ENCODE measurements at places on chromosomes 5 and 9. TPM values are rescaled to one million over a fixed set of nuclear protein-coding genes. Genes with fewer than 3 reads are reported as not detected.
A peak's percentile ranks its signal among the peaks of the same experiment; 100 is the strongest.

DNA sequence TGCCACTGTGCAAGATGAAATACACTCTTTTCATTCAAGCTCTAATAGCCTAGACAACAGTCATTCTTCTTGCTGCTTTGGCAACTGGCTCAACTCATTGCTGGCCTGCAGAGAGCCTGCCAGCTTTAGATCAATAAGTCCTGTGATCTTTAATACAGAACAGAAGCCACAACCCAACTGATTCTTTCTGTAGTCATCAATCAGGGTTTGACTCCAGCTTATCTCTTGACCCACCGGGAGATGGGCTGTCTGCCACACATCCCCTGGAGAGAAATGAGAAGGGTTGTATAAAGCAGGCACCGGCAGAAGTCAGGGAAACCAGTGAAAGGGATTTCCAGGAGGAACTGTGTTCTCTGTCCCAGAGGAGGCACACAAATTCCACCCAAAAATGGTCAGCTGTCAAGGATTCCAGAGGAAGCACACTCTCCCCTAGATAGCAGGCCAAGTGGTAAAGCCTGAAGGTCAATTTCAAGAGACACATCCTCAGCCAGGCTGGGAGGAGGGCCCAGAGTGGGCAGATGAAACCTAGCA lies 24.5 kb downstream of the LHFPL2 start:
- no peaks in the 10 kb centered on the region for H3K36me3 ChIP-seq
- H3K27ac ChIP-seq = no peak overlapping the region
- peaks cover 2% of the 10 kb centered on the region for H3K27me3 ChIP-seq
- H3K4me1 ChIP-seq = no peaks in the 10 kb centered on the region
- DNase-seq = no peak
- H3K4me3 ChIP-seq = no peak overlapping the region

- no peak overlapping the region for H3K4me3 ChIP-seq
- DNase-seq = no peak
- peak overlapping the region; percentile 52 for H3K27ac ChIP-seq
- H3K4me1 ChIP-seq = peaks cover 47% of the 10 kb centered on the region
Measured at GRCh38 chr5:80141147-80141671, 106.1 kb downstream of the THBS4 start.

DNA sequence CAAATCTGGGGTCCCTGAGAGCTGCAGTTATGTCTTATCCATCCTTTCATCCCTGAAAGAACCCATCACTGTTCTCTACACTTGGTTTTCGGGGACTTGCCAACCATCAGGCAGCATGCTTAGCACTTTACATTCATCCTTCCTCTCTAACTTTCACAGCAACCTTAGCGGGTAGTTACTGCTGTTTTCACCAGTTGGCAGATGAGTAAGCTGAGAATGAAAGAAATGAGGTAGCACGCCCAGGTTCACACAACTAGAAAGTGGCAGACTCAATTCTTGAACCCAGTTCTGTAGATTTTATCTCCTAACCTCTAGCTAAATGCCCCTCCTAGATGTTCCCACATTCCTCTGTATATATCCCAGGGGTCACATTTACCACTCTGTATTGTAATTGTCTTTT lies 342.0 kb upstream of the WWC1 start:
- no peaks in the 10 kb centered on the region for H3K27me3 ChIP-seq
- DNase-seq = no peak
- H3K27ac ChIP-seq = no peak overlapping the region
- no peaks in the 10 kb centered on the region for H3K4me1 ChIP-seq
- no peak overlapping the region for H3K4me3 ChIP-seq

GRCh38 chr5:104375345-104375744 lies 812.8 kb upstream of the NUDT12 start:
- no peak for DNase-seq
- H3K36me3 ChIP-seq = no peaks in the 10 kb centered on the region
- H3K27me3 ChIP-seq = no peaks in the 10 kb centered on the region
- no peak overlapping the region for H3K27ac ChIP-seq
- H3K4me1 ChIP-seq = no peaks in the 10 kb centered on the region

DNA sequence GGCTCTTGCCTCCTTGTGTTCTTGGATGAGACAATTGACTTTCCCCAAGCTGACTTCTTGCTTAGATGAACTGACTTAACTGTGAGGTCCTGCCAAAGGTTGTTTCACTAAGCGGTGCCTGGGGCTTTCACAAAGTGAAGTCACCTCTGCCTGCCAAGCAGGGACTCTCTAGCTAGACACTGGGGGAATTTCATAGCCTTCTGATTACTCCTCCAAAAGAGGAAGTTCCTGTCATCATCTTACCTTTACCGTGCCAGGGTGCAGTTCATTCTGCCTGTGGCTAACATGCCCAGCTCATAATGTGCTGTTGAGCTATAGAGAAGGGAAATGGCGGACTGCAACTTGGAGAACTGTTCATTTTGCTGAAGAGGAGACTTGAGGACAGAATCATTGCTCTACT lies 472.0 kb upstream of the WWC1 start:
- no peaks in the 10 kb centered on the region for H3K36me3 ChIP-seq
- no peak overlapping the region for H3K4me3 ChIP-seq
- no peak for DNase-seq
- no peak overlapping the region for H3K27ac ChIP-seq
- H3K27me3 ChIP-seq = no peaks in the 10 kb centered on the region
- no peaks in the 10 kb centered on the region for H3K4me1 ChIP-seq

DNA sequence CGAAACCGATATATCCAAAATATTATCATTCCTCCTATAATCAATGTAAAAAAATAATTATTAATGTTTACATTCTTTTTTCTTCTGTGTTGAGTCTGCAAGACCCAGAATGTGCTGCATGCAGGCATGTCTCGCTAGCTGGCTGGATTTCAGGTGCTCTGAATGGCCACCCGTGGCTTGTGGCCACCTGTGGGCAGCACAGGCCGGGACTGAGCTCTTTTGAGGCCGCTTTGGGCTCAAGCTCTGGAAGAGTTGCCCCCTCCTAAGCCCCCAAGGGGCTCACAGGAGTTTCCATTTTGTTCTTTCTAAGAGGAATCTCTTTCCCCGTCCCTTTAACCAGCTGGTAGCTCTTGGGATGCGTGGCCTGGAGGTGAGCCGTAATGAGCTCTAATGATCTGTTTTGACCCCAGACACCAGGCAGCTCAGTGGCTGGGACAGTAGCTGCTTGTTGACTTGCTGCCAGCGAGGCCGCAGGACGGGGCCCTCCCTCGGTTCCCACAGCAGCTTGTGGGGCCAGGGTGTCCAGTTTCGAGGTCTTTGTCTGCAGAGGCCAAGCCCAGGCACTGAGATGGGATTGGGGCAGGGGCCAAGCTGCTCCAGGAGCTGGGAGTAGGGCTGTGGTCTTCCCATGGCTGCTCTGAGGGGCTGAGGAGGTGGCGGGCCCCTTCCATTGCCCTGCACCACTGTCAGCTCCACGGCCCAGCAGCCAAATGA lies 20.8 kb downstream of the ASS1 start:
- no peaks in the 10 kb centered on the region for H3K36me3 ChIP-seq
- H3K27me3 ChIP-seq = no peaks in the 10 kb centered on the region
- H3K4me1 ChIP-seq = no peaks in the 10 kb centered on the region
- H3K4me3 ChIP-seq = no peak overlapping the region
- no peak overlapping the region for H3K27ac ChIP-seq

GRCh38 chr9:126564716-126565115 lies 49.0 kb upstream of the LMX1B start:
- H3K36me3 ChIP-seq = no peaks in the 10 kb centered on the region
- no peaks in the 10 kb centered on the region for H3K4me1 ChIP-seq
- no peak for DNase-seq

GRCh38 chr5:173456751-173457171 lies 128.5 kb upstream of the STC2 start:
- no peaks in the 10 kb centered on the region for H3K27me3 ChIP-seq
- H3K36me3 ChIP-seq = no peaks in the 10 kb centered on the region

DNA sequence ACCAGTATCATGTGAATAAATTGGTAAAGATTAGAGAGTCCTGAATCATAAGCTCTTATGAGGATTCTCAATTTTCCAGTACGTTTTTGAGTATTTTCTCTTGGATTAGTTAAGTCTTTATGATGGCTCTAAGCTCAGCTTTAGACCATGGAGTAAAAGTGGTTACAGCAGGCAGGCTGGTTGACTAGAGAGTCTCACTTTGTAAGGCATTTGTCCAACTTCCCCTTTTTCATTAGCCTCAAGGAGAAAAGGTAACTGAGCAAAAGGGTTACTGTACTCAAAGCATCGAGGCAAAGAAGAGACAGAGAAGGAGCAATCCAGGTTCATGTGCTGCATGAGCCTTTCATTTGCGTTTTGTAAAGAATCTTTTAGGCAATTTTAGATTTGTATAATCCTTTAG lies 8.5 kb downstream of the NOP16 start:
- no peaks in the 10 kb centered on the region for H3K27me3 ChIP-seq
- no peak for DNase-seq
- no peaks in the 10 kb centered on the region for H3K4me1 ChIP-seq
- H3K36me3 ChIP-seq = peaks cover 41% of the 10 kb centered on the region
- H3K27ac ChIP-seq = no peak overlapping the region
- H3K4me3 ChIP-seq = no peak overlapping the region

DNA sequence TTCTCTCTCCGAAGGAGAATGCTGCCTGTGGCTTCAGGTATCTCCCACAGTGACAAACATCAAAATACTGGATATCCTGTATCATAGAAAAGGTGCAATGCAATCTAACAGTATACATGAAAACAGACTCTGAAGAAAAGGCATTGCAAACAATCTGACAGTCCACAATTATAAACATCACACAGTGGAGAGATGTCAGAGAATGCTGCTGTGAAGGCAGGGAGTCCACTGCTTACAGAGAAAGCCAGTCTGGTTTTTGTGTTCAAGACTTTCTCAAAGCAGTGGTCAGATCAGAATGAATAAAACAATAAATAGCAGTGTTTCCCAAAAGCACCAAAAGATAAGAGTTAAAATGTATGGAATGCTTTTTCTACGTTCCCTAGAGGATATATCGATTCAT lies 28.7 kb downstream of the TTC23L start:
- no peaks in the 10 kb centered on the region for H3K4me1 ChIP-seq
- no peak for DNase-seq
- H3K27ac ChIP-seq = no peak overlapping the region
- H3K36me3 ChIP-seq = no peaks in the 10 kb centered on the region

- H3K27ac ChIP-seq = no peak overlapping the region
- DNase-seq = no peak
- H3K4me3 ChIP-seq = no peak overlapping the region
- no peaks in the 10 kb centered on the region for H3K36me3 ChIP-seq
Measured at GRCh38 chr5:66680221-66680620, 84.0 kb downstream of the MAST4 start.

GRCh38 chr5:118557251-118557661 lies 431.1 kb downstream of the DTWD2 start:
- H3K27me3 ChIP-seq = no peaks in the 10 kb centered on the region
- H3K4me3 ChIP-seq = no peak overlapping the region
- no peak for DNase-seq

DNA sequence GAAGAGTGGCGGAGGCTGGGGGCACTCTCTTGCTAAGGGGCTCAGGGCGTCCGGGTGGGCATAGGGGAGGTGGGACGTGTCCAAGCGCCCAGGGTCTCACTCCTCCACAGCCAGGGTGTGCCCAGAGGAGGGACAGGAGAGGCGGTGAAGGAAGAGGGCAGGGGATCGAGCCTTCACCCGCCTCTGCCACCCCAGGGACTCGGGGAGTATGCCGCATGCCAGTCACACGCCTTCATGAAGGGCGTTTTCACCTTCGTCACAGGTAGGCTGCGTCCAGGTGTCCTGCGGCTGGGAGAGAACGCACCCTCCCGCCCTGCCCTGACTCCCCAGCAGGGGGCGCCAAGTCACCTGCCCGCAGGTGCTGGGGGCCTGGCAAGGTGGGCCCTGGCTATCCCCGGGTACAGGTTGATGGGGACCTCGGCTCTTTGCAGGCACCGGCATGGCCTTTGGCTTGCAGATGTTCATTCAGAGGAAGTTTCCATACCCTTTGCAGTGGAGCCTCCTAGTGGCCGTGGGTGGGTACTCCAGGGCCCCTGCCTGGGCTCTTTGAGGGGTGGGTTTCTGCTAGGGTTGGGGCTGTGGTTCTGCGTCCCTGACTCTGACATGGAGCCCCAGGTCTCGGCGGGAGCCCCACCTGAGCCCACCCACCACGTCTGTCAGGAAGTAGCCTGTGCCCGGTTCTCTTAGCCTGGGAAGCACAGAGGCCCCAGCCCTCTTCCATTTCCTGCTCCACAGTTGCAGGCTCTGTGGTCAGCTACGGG lies 552 bp downstream of the TMEM141 start:
- peaks cover 30% of the 10 kb centered on the region for H3K4me1 ChIP-seq
- peaks cover 3% of the 10 kb centered on the region for H3K36me3 ChIP-seq
- H3K27ac ChIP-seq = peak overlapping the region; percentile 97
- H3K4me3 ChIP-seq = peak overlapping the region; percentile 19

- H3K36me3 ChIP-seq = no peaks in the 10 kb centered on the region
- no peak for DNase-seq
- no peaks in the 10 kb centered on the region for H3K27me3 ChIP-seq
- H3K4me1 ChIP-seq = peaks cover 4% of the 10 kb centered on the region
Measured at GRCh38 chr9:130172161-130172857, at the start of gene NCS1. Gene NCS1, plus strand, starts transcription at chr9:130172404. Its CDS starts 260 bp downstream, at chr9:130172664.

DNA sequence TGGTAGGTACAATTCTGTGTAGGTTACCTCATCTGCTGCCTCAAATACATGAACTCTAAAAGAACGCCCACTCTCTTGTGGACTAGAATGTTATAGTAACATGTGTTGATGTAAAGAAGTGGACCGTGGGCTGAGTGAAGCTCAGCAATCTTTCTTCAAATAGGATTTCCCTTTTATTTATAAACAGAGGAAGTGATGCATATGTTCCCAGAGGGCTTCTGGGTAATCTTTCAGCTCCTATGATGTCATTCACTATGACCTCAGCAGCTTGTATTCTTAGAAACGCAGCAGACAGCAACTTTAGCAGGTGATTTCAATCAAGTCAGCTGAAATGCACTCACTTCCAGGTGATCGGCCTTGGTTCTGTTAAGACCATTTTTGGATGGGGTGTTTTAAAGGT lies 14.4 kb downstream of the F2RL2 start:
- H3K27me3 ChIP-seq = no peaks in the 10 kb centered on the region
- H3K36me3 ChIP-seq = peaks cover 65% of the 10 kb centered on the region
- peak; percentile 16 for DNase-seq
- no peak overlapping the region for H3K4me3 ChIP-seq

DNA sequence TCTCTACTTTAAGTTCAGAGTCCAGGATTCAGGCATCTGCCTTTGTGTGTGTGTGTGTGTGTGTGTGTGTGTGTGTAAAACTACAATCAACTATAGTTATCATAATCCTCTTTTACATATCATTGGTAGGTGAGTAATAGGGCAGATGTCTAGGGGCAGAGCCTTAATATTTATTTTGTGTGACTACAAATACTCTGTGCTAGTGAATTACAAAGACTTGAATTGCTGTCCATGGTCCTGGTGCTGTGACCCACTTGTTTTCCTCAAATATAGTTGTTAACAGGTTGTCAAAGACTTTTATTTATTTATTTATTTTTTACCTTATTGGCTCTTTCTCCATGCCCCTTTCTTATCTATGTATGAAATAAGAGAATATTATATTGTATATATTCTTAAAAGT lies 196.8 kb downstream of the ANXA1 start:
- H3K4me1 ChIP-seq = no peaks in the 10 kb centered on the region
- H3K36me3 ChIP-seq = no peaks in the 10 kb centered on the region
- no peak overlapping the region for H3K4me3 ChIP-seq
- DNase-seq = no peak

Gene TENT4A
- total RNA-seq = 66.5 TPM

Gene CDH10
- total RNA-seq = not detected

Gene NIPSNAP3A
- total RNA-seq = 8.8 TPM

Gene ANXA2R
- 38.7 TPM for total RNA-seq

Gene MEF2C
- 1.6 TPM for total RNA-seq

Gene NUP188
- total RNA-seq = 74.3 TPM

Gene ZFP37
- total RNA-seq = 1.8 TPM

Gene PCDHGA7
- total RNA-seq = not detected

Gene SPATA9
- not detected for total RNA-seq

Measured in CD4-positive, CD25-positive, alpha-beta regulatory T cell (primary cell).